RPMI8226 (cell line): ENCODE measurements at places on chromosomes 3 and 15.

- no peak for DNase-seq
These were observed 38.6 kb upstream of the NANOGP8 start for GRCh38 chr15:35123743-35124142.

DNA sequence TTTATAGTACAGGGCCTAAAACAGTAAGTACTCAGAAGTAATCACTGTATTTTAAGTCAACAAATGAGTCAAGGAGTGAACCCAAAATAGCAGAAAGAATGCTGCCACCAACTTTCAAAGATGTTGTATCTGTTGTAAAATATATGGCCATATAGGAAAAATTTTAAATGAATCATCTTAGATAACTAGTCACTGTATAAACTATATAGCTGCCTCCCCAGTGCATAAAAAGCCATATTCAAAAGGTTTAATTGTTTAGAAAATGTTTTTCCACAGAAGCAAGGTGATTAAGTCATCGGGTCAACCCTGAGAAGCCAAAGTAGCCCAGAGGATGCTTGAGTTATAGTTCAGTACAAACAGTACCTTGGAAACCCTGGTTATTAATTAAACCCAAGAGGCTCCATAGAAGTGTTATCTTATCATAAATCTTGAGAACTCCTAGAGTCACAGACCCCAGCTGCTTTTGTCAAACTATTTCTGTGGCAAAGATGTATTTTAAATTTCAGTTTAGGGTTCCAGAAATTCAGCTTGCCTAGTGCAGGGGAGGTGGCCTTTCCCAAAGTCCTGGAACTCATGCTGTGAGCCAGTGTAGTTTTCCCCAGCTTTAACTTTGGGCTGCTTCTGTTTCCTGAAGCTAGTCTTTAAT, 39.2 kb downstream of the MBNL1 start:
- DNase-seq = no peak

DNA sequence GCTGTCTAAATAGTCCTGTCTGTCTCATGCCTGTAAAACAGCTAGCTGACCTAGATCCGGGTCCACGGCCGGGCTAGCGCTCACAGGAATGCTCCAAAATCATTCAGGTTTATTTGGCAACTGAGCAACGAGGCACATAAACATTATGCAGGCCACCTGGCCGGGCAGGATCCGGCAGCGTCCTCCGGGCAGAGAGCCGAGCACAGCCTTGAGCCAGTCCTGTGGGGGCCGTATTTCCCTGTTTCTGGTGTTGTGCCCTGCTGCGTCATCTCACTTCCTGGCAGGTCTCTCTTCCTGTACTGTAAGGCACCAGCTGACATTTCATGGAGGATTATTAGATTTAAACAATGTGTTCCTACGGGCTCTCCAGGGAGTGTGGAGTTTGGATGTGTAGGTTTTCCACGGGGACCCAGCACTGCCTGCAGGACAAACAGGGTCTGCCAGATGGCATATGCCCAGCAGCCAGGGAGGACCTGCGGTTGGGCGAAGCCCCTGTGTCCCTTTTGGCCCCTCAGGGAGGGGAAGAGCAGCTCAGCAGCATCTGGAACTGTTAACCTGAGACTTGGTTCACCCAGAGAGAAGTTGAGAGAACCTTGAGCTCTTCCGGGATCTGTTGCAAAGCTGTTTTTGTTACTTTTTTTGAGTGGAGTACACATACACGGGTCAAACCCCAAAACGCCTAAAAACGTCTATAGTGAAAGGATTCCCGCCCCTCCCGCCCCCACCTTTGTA, 16.6 kb upstream of the LRRK1 start:
- peak; percentile 78 for DNase-seq

DNA sequence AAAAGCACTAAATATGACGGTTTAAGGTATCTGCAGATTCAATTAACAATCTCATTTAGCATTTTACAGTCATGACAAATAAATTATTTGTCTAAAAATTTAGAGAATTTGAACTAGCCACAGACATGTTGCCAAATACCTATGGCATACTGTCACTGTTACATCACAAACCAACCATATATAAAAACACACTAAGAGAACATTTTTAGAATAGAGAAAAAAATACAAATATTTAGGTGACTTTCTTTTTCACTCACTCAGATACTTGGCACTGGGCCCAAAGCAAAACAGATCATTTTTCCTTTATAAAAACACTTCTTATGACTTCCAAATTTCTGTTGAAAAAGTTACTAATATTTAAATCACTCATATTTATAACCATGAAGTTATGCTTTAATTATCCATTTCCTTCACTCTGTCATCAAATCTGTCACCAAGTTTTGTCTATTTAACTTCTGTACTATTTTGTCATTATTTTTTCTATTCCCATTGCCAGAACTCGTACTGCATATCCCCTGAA, 644.7 kb downstream of the OTOL1 start:
- DNase-seq = no peak

- peak; percentile 55 for DNase-seq
These were observed 23.9 kb upstream of the RHO start for GRCh38 chr3:129504471-129505100.

DNA sequence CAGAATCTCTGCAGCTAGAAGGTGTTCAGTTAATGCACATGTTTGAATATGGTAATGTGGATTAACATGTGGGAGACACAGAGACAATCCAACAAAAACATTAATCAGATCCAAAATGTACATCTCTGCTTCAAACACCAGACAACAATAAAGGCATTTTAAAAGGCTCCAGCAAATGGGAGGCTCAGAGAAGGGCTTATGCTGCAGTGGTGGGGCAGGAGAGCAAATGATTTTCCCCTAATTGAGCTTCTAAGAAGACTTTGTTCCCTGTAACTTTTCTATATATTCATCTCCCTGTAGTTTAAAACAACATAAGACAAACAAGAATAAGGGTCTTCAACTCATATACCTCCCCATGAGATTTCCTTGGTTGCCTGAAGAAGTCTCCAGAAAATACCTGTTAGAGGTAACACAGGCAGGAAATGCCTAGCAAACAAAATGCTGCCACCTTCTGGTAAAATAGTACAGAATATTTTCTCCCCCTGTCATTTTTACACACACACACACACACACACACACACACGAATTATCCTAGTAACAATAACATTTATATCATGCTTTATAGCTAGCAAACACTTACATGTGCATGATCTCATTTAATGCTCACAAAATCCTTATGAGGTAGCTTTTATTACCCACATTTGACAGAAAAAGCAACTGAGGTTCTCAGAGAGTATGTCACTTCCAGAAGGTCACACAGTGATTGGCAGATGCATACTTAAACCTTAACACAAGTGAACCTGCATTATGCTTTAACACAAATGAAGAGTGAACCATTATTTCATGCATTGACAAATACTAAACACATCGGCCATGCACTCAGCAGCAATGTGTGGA, 123.4 kb upstream of the MB21D2 start:
- DNase-seq = peak; percentile 48

GRCh38 chr15:81398910-81399551, 25.0 kb upstream of the TMC3 start:
- DNase-seq = no peak

GRCh38 chr3:154791611-154792010, 288.5 kb upstream of the MME start:
- no peak for DNase-seq

GRCh38 chr3:11386465-11387113, 114.4 kb downstream of the ATG7 start:
- DNase-seq = no peak

DNA sequence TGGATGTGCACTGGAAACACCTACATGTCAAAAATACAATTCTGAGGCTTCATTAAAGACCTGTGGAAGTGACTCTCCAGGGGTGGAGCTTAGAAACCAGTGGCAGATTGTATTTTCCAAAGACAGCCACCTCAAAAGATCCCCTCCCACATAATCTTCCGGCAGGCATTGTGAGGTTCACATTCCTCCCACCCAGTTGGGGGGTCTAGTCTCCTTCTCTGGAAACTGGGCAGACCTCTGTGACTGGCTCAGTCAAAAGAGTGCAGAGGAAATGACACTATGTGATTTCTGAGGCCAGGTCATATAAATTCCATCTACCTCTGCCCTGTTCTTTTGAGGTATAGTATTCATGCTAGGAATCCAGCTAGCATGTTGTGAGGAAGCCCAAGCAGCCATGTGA, 1.9 kb upstream of the CFAP92 start:
- no peak for DNase-seq

- DNase-seq = no peak
These were observed 117.9 kb downstream of the MAP2K5 start for GRCh38 chr15:67660446-67660845.

GRCh38 chr3:190336516-190337189, 14.4 kb upstream of the CLDN1 start:
- no peak for DNase-seq

GRCh38 chr3:40718209-40718608, 193.4 kb downstream of the ZNF621 start:
- DNase-seq = no peak

DNA sequence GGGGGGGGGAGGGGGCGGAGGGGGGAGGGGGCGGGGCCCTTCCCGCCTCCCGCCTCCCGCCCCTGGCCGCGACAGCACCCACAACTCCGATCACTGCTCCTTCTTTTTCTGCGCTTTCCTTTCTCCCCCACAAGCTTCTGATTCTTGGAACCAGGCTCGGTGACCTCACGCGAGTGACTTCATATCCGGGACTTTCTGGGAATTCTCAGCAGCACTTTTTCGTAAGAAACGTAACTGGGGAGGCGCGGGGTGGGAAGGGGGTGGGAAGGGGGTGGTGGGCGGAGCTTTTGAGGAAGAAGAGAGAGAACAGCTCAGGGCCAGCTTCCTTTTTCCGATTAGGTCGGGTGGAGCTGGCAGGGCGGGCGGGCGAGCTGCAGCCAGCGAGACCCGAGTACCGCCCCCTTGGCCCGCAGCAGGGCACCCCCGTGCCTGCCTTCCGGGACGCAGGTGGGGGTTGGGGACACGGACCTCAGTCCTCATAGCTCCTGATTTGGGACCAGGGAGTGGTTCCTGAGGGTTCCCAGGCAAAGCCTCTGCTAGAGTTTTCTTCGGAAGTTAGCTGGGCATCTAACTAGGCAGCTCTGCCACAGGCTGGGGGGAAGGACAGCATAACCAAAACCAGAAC, 14.6 kb downstream of the XIRP1 start:
- DNase-seq = peak; percentile 83

- no peak for DNase-seq
These were observed 735.4 kb upstream of the GRM7 start for GRCh38 chr3:6125520-6125919.

GRCh38 chr3:43766672-43767465, 76.1 kb downstream of the ABHD5 start:
- DNase-seq = no peak

DNA sequence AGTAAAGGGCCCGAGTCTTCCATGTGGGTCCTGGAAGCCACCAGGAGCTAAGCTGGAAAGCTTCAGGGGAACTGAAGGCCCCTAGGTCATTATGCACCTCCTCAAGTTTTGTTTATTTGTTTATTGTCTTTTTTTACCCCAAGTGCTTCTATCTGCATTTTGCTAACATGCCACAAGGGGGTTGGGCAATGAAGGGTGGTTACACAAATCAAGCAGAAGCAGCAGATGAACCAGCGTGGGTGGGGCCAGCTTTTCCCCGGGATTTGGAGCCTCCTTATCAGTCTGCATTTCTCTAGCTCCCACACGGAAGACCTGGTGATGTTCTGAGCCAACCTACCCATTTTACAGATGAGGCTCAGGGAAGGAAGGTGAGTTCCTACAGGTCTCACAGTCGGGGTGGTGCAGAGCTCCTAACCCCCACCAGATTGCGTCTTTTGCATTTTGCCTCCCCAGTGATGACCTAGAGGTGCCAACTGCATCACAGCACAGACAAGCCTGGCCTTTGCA, 16.8 kb downstream of the TMC3 start:
- DNase-seq = no peak

DNA sequence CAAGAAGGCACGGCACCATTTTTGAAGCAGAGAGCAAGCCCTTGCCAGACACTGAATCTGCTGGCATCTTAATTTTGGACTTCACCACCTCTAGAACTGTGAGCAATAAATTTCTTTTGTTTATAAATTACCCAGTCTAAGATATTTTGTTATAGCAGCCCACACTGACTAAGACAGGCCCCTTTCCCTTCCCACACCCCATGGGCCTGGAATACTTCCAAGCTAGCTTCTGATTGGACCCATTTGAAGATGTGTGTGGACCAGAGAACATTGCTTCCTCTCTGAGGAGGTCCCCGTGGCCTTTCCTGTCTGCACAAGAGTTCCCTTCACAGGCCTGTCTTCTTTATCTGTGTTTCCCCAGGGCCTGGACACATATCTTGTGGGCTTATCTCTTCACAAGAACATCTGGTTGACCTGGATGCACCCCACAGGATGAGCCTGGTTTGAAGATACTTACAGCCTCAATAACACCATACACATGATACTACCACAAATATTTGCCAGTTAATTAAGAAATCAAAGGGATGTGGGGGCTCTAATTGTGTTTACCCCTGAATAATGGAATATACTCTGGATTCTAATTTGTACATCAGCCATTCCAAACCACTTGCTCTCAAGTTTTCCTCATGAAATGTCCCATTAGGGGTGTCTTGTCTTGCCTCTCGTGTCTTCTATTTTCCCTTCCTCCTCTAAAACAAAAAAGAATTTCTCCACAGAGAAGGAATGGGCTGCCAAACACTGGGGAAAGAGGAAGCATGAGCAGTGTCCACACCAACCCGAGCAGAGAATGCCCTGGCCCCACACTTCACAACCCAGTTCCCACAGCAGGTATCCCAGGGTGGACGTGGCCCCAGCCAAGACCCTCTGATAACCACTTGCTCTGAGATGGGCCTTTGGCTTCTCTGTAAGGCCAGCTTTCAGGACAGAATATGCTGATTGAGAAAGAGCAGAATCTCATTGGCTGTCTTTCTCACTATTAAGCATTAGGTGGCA, 42.5 kb downstream of the GLB1 start:
- no peak for DNase-seq

DNA sequence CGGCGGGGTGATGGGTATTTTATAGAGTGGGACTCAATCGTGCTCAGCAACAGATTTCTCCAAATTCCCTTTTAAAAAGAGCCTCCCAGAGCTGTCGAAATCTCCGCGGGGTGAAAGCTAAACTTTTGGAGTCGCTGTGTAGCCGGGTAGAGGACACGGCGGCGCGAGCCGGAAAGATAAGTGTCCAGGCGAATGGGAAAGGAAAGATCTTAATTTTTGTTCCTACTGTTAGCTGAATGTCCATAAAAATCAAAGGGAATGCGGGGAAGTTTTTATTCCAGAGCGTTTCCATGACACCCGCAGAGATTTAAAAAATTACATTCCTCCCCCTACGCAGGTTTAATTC, 9.1 kb downstream of the EOMES start:
- DNase-seq = no peak

DNA sequence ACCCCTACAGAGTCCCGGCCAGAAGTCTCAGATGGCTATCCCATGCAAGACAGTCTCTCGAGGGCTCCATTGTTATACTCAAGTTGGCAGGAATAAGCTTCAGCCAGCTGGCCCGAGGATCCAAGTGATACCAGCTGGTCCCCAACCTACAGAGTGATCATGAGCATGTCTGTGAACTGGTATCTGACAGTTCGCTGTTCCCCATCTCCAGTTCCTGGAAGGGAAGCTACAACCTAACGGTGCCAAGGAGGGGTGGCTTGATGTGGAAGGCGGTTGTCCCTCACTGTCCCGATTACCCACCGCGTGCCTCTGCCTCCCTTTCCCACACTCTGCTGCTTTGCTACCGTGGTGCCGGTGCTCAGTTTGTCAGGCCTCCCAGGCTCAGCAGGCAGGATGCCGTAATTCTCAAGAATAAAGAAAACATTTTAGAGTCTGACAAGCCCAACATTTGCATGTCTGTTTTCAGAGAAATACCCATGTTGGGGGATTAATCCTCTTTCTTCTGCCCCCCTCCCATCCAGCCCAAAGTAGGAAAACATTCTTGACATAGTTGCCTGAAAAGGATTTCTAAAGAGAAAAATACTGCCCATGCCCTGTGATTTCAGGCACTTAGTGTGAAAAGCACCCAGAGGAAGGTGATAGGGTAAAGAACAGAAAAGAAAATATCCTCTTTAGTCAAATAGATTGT, 49.4 kb upstream of the HES1 start:
- no peak for DNase-seq
